NCI-H226 (cell line): ENCODE measurements at places on chromosomes 11 and 22.

DNA sequence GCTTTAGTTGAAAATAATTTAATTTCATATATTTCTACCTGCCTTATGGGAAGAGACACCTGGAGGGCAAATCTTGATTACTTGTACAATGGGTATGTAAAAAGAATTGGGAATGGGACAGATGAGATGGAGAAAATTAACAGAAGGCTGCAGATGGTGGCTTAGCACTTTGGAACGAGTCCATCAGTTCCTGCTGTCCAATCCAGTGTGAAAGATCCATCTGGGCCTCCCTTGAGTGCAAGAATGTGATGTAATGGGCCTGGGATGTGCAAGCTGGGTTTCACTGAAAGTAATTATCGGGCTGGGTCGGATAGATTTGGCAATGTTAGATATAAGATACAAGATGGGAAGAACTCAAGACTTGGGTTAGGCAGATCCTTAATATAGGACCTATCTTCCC, 42.0 kb downstream of the CECR2 start:
- no peak for DNase-seq

DNA sequence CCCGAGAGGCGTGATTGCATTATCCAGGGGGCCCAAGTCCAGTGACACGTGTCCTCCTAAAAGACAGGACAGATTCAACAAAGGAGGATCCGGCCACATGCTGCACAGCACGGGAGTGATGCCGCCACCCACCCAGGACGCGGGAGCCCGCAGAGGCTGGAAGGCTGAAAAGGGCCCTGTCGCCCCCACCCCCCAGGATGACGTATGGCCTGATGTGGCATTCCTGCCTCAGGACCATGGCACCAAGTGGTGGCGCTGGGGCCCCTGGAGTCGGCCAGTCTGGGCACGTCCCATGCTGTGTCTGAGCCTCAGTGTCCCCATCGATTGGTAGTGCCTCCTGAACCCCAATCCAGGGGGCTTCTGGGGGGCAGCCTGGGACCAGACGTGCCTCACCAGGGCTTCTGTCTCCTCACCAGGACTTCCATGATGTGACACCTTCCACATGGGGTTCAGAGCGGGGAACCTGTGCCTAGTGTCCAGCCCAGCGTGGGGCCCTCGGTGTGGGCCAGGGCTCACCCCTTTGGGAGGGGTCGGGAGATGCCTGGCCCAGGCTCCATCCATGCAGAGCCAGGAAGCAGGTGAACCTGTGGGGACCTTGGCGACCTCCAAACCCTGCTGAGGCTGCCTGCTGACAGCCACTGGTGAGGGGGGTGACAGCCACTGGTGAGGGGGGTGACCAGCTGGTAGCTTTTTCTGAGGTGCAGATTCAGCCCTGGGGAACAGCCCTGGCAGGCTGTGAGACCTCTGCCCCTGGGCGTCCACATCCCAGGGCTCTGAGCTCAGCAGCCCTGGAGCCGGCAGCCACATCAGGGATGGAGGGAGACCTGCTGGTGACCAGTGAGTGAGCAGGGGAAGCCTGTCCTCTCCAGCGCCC, 75.3 kb downstream of the KCNQ1 start:
- DNase-seq: no peak

DNA sequence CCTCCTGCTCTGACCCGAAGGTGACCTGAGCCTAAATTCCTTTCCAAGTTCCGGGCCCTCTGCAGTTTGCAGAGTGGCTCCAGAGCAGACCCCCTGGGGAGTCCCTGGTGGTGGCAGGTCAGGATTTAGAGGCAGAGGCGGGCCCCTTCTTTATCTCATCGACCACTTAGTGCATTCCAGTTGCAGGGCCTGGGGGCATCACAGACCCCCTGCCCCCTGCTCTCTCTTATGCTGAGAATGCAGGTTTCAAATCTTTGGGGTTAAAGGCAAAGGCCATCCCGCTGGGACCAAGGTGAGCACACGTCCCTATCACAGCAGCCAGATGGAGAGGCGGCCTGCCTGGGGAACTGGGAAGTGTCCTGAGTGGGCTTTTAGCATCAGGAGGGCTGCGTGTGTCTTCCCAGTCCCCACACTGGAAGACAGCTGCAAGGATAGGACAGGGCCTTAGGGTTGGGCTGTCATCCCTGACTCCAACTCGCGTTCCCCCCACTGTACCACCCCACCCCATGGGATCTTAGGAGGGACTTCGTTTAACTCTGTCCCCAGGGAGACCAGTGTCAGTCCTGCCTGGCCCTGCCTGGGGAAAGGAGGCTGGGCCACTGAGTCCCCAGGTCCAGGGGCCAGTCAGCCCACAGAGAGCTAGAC, 11.3 kb downstream of the DERL3 start:
- no peak for DNase-seq

DNA sequence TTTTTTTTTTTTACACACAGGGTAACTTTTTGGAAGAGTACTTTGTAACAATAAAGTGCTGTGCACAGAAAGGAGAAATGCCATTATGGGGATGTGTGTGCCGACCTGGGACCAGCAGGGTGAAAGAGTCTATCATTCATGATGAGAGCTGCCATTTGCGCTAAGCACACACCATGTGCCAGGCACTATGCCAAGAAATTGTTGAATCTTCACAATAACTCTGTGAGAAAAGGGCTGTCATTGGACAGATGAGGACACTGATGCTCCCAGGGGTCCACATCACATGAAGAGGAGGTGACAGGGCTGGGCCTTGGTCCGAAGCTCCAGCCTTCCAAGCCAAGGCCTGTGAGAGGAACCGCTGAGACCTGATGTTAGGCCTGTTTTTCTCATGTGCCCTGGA, 5.6 kb downstream of the DUSP18 start:
- DNase-seq: no peak

DNA sequence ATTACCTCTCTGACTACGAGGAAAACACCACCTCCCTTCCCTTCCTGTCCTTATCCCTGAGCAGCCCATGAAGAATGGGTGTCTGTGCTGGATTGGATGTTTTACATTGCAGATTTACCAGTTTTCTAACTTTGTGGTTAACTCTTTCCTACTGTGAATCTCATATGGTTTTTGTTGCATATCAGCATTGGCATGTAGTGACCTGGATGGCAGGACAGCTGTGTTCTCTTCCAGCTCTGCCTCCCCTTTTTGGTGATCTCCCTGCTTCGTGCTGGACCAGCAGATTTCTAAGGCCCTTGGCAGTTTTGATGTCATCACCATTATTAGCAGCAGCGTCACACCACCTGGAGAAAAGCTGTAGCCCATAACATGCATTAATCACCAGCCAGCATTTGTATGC, 26.7 kb downstream of the OR6Q1 start:
- no peak for DNase-seq

GRCh38 chr11:17972987-17973386, 39.9 kb downstream of the SERGEF start:
- peak; percentile 39 for DNase-seq

DNA sequence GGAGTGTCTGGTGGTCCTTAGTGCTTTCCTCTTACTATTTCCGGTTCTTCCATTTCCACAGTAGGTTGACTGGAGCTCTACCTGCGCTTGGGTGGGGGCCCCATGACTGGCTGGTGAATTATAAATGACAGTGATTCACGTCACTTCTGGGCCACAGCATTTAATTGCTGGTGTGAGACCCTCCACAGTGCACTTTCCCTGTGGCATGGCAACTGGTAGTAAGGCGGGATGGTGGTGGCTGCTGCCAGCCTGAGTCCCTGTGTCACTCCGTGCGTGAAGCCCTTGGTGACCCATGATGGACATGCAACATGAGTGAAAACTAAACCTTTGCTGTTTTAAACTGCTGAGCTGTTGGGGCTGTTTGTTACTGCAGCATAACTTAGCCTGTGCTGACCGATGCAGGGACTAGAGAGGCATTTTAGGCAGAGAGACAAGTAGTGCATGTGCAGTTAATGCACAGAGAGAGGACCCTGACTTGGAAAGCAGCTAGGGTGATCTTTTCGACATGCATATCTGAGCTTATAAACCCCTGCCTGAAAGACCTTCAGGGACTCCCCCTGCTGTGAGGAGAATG, 3.1 kb downstream of the PRDM11 start:
- DNase-seq: no peak

- DNase-seq: peak; percentile 14
Observed at GRCh38 chr22:36853407-36854099, 7.3 kb upstream of the NCF4 start.

DNA sequence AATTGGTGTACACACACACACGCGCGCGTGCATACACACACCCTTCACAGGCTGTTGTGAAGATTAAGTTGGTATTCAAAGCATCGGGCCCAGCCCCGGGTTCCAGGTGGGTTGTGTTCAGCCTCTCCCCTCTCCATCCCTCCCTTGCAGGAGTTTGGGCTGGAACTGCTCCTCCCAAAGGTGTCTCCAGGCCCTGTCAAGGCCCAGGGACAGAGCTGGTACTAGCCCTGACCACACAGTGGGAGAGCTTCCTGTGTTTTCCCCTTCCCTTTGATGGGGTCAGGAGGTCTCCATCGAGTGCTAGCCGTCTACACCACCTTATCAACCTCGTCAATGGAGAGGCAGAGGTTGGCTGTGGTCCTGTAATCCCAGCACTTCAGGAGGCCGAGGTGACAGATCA, 36.5 kb upstream of the CSNK1E start:
- no peak for DNase-seq

- no peak for DNase-seq
Observed at GRCh38 chr11:132858223-132858622, 674.1 kb downstream of the OPCML start.

GRCh38 chr11:122207505-122207904, 91.5 kb upstream of the BLID start:
- DNase-seq: no peak

DNA sequence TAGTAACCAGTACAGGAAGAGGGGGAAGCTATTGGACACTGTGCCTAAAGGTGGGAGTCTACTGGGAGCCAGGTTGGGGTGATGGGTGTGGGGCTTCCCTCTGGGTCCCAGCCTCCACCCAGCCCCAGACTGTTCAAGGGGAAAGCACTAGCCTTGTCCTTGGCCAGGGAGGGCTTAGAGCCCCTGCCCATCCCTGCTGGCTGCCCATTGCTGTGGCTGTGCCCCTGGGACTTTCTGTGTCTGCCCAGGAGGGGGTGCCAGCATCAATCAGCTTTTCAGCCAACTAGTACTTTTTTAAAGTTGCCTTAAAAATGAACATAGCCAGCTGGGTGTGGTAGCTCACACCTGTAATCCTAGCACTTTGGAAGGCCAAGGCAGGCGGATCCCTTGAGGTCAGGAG, 19.9 kb downstream of the INCENP start:
- no peak for DNase-seq

- no peak for DNase-seq
Observed at GRCh38 chr11:87397011-87397865, 359.5 kb downstream of the TMEM135 start.

- peak; percentile 7 for DNase-seq
Observed at GRCh38 chr11:35305670-35306382, 113.5 kb downstream of the SLC1A2 start.

- peak; percentile 16 for DNase-seq
Observed at GRCh38 chr11:105577641-105578040, 32.2 kb upstream of the GRIA4 start.

- no peak for DNase-seq
Observed at GRCh38 chr11:47510209-47510608, 42.7 kb downstream of the CELF1 start.

DNA sequence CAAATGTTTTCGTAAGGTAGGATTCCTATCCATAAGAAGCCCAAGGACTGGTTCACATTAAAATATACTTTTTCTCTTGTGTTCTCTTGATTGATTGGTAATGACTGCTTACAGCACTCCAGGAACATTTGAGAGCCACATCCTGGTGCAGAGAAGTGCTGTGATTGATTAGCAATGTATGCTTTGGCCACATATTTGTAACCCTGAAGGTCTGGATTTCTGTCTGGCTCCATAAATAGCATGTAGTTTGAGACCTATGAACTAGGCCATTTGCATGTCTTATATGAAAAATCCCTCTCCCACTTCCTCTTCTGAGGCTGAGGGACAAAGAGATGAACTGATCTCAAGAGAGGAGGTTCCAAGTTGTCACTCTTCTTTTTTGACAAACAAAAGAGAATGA, 49.3 kb upstream of the CD44 start:
- no peak for DNase-seq

DNA sequence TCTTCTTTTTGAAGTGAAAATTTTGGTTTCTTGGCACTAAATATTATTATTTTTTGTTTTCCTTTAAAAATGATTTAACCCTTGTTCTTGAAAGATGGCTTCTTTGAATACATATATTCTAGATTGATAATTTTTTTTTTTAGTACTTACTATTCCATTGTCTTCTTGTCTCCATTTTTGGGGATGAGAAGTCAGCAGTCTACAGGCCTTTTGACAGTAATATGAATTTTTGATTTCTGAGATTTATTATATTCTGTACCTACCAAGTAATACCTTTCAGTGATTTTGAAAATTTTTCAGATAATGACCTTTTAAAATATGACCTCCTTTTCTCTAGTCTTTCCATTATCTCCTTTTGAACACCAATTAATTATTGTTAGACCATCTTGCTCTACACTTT, 294.1 kb upstream of the LARGE1 start:
- no peak for DNase-seq

- no peak for DNase-seq
Observed at GRCh38 chr11:92580908-92581307, 356.3 kb downstream of the FAT3 start.

DNA sequence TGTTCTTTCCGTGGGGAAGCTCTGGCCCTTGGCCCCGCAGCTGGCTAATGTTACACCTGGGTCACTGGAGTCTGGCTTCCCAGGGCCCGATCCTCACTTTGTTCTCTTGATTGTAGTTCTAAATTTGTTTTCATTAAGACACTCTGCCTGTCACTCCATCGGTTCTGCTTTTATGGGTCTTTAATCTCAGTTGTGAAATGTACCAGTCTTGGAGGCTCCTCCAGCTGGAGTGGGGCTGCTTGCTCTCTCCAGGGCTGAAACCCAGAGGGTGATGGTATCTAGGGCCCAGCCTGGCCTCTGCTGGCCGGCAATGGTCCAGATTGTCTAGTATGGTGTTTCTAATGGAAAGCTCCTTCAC, 352.9 kb downstream of the TENM4 start:
- DNase-seq: no peak

GRCh38 chr11:35836205-35836604, 107.7 kb upstream of the LDLRAD3 start:
- no peak for DNase-seq

GRCh38 chr11:75453916-75454655, 21.1 kb upstream of the KLHL35 start:
- no peak for DNase-seq

- no peak for DNase-seq
Observed at GRCh38 chr22:37423283-37423682, 4.0 kb downstream of the ELFN2 start.

DNA sequence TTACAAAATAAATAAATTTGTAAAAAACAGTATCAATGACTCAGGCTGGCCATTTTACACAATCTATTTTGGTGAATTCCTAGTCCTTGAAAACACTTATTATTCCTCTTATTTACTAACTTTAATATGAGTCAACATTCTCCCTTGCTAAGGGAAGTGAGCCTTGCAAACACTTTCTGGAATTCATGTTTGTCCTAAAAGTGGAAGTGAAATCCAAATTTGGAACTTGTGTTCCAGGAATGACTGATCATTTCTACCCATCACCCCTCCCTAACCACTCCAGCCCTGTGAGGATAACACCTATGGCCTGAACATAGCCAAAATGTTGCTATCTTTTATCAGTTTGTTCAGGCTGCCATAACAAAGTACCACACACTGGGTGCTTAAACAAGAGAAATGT, 83.1 kb downstream of the OR5AK2 start:
- DNase-seq: peak; percentile 14
